LNCaP clone FGC (cell line): ENCODE measurements at places on chromosomes 6 and 20.

DNA sequence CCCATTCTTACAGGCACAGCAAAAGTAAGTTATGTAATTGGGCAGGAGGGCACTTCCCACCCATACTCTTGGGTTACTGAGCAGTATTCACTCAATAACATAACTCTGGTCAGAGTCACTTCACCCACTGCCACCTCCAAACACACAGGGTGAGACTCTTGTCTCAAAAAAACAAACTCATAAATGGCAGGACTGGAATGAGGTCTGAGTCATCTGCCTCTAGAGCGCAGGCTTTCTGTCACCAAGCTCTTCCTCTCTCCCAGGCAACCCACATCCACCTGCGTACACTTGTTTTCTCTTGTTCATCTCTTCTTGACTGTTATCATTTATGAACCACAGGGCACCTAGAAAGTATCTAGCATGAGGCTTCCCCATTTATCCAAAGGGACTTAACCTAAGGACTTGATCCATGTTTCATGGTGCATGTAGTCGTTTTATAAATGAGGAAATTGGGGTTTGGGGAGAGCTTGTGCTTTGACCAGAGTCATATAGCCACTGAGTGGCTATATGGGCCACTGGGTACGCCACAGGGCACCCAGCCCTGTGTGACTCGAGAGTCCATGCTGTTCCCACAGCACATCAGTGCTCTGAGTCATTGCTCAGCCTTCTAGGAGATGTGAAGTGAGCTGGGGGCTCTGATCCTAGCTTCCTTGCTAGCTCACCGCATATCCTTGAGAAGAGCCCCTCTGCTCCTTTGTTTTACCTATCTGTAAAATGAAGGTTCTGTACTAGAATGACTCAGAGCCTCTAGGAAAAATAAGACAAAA, 22.4 kb downstream of the C20orf173 start:
- no peak for DNase-seq

- no peak for DNase-seq
These were observed 85.4 kb downstream of the KLHL32 start for GRCh38 chr6:97009781-97010492.

- no peak for DNase-seq
These were observed 44.3 kb downstream of the OR2B6 start for GRCh38 chr6:28001351-28001750.

DNA sequence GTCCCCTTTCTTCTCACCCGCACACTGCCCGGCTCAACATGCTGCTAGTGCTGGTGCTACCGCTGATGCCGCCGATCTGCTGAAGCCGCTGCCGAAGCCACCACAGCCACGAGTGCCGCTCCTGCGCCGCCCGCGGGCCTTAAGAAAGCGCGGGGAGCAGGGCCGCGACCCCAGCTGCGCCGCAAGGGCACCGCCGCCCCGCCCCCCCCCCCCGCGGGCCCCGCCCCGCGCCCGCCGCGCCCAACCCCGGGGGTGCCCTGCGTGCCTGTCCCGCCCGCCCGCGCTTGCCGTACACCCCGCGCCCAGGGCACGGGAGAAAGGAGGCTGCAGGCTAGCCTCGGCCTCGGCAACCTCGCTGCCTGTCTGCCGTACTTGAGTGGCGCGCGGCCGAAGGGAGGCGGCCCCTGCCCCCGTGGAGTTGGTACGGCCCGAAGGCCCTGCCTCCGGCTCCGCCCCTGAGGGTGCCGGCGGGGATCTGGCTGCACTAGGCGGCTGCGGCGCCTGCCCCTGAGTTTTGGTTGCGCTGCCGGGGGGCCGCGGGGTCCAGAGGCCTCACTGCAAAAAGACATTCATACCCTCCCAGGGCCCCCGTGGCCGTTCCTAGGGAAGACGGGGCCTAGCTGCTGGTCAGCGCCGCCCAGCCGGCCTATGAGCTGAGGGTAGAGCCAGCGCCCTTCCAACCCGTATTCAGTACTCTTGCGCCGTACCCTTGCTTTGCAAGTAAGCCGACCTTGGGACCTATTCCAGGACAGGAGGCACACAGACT, at the start of gene SOD2:
TSS of gene SOD2 (minus strand) at position 114 of the 766 bp plus-strand sequence. CDS start at position 40, 74 bp downstream.
- peak; percentile 48 for DNase-seq

GRCh38 chr6:119110601-119111548, 32.4 kb upstream of the FAM184A start:
- DNase-seq: no peak
